ENCODE measurements at places on chromosomes 5 and 9.

DNA sequence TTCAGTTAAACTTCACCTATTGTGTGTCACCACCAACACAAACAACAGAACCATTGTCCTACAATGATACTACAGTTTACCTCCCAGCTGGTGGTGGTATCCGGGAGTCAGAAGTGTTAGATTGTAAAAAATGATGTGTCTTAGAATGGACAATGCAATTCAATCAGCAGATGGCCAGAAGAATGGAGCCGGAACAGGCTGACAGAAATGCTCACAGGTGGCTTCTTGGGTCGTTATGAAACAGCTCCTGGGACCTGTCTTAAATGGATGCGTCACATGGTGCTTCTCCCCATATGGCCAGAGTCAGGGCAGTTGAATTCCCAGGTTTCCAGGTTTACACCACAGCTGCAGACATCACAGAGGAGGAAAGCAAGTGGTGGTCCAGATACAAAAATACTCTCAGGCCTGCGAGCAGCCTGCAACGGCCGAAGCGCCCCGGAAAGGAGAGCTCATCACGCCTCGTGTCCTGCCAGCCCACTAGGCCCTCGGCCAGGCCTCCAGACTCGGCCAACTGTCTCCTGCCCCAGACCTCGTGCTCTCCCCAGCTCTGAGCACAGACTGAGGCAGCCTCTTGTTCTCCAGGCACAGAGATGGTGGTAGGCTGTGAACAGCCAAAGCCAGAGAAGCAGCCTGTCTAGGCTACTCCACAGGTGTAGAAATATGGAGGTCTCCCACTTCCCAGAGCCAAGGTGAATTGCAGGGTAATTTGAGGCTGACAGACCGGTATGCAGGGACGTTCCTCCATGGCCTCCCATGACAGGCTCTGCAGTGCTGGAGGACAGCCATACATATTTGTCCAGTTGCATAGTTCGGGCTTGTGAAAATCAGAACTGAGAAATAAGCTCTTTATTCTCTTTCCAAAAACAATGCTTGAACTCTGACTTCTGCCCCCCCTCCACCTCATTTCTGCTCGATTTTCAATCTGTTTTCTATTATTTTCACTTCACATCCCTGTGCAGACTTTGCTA is 98.5 kb upstream of the SPATA31C2 start:
- no peak for DNase-seq

DNA sequence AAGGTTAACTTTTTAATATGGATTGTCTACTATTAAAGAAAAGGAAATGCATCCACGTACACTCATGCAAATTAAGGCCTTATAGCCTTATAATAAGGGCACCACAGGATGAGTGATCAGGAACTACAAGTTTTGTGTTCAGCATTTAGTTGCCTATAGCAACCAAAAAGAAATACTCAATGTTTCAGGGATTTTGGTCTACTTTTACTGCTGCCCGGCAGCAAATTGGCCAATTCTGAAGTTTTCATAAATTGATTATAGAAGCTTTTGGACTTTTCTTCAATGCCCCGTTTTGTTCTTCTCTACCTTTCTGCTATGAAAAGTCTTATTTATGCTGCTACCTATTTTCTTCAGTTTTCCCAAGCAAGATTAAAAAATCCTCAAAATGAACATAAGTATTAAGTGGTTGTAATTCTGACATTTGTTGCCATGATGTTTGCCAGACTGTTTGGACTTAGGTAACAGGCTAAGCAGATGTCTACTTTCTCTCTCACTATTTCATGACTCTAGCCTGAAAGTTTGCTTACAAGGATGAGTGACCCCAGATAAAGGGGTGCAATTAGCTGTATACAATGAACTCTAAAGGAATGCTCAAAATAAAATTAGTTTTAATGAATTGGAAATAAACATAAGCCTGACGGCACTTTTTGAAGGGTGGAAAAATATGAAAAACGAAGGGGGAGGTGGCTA is 391.5 kb upstream of the DAB2 start:
- DNase-seq = no peak

- DNase-seq = no peak
Measured at GRCh38 chr5:81739291-81739690, 11.6 kb downstream of the SSBP2 start.

- DNase-seq = no peak
Measured at GRCh38 chr9:93129691-93130500, 4.2 kb downstream of the NINJ1 start.

DNA sequence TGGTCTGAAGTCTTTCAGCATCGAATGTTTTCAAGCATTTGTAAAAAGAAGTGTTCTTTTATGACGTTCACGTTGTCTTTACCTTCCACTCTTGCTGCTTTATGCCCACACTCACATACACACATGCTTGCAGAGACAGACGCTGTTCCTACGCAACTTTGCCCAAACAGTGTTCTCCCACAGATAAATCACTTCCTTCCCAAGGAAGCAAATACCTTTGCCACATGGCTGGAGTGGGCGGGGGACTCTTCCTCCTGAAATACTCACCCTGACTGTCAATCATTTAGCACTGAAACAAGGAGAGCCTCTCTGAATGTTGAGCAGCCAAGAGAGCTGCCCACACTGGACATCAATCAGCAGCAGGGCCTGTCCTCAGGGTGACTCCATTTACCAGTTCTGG is 22.4 kb upstream of the ASTN2 start:
- DNase-seq = no peak

DNA sequence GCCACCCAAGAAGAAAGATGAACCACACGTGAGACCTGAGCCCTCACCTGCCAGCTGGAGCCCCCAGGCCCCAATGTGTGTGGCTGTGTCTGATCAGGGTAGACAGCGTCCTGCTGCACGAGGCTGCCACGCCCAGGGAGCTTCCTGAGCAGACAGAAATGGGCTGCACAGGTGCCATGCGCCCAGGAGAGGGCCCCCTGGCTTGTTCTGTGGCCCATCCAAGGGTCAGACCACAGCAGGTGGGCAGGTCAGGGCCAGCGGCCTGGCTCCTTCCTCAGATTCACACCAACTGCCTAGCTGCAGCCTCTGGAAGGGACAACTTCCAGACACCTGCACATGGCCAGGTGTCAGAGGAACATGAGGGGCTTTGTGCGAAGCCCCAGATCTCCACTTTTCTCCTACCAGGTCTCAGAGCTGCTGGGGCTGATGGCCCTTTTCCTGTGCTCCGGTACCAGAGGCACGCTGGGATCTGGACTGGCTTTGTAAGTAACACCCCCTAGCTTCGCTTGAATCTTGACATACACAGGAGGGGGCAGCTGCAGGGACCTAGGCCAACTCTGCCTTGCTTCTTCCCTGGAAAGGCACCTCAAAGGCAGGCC is 10.8 kb downstream of the SARDH start:
- no peak for DNase-seq

GRCh38 chr5:60333005-60333571 is 366.9 kb downstream of the DEPDC1B start:
- DNase-seq = no peak

GRCh38 chr5:114948363-114948762 is 221.3 kb downstream of the TRIM36 start:
- DNase-seq = no peak

DNA sequence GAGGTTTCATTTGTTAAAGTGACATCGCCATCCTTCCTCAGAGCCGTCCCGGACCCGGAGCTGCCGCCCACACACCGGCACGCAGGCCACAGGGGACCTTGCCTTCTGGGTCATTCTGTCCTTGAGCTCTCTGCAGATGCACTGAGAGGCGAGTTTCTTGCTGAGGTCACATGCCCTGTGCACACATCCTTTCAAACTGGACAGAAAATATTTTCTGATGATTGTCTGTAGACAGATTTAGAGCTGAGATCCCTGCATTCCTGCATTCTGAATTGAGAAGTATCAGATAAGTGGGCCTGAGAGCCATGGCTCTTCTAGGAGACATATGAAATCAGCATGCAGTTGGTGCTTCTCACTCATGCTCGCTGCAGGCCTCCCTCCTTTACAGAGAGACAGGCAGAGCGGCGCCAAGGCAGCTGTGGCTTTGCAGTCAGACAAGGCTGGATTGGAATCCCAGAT is 25.4 kb downstream of the BOD1 start:
- no peak for DNase-seq

GRCh38 chr9:17637229-17637628 is 58.4 kb downstream of the SH3GL2 start:
- no peak for DNase-seq

DNA sequence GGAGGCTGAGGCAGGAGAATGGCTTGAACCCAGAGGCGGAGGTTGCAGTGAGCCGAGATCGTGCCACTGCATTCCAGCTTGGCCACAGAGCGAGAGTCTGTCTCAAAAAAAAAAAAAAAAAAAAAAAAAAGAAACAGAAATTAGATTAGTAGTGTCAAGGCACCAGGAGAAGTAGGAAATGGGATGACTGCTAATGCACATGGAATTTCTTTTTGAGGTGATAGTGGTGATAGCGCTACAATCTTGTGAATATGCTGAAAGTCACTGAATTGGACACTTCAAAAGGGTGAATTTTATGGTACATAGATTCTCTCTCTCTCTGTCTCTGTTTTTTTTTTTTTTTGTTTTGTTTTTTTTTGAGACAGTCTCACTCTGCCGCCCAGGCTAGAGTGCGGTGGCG is 42.1 kb upstream of the SUB1 start:
- DNase-seq = no peak

GRCh38 chr9:82555431-82556051 is 507.4 kb downstream of the RASEF start:
- DNase-seq = no peak

DNA sequence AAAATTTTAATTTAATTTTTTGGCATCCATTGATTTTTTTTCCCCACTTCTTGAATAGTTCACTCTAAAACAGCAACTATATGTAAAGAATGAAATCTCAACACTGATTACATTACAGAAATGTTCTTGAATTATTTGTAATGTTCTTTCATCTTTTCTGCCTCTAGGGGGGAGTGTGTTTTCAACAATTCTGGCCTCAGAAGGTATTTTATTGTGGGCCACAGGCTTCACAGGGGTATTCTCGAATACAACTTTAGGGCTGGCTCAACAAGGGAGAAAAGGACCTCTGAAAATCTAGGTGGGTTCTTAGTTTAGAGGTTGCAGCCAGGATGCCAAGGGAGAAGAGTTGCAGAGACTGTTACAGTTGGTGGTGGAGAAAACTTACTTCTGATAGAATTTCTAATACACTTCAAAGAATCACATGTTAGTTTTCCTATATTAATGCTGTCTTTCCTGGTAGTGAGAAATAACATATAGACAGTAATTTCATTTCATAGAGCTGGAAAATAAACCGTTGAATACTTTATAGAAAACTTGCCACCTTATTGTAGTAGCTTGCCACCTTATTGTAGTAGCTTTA is 3.6 kb upstream of the NPR3 start:
- no peak for DNase-seq

DNA sequence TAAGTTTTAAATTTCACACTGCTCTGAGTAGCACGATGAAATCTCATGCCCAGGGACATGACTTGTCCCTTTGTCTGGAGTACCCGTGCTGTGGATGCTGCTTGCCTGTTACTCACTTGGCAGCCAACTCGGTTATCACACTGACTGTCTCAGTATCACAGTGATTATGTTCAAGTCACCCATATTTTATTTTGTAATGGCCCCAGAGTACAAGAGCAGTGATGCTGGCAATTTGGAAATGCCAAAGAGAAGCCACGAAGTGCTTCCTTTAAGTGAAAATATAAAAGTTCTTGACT is 22.8 kb upstream of the SCGB3A2 start:
- no peak for DNase-seq

DNA sequence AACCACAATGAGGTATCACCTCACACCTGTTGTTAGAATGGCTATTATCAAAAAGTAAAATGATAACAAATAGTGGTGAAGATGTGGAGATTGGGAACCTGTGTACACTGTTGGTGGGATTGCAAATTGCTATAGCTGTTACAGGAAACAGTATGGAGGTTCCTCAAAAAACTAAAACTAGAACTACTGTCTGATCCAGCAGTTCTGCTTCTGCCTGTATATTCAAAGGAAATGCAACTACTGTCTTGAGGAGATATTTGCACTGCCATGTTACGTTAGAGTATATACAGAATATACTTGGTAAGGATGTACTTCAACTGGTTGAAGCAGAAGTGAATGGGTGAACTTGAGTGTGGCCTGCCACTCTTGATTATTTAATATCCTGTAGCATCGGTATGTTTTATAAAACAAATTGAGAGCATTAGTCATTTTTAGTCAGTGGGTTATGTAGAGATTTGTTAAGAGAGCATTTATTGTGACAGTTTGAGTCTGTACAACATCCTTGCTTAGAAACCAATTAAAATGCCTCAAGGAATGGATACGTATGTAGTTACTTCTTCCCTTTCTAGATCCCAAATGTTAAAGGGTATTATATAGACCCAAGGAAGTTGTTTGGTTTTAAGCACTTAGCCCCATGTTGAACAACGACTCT is 37.5 kb downstream of the ZCCHC7 start:
- no peak for DNase-seq

DNA sequence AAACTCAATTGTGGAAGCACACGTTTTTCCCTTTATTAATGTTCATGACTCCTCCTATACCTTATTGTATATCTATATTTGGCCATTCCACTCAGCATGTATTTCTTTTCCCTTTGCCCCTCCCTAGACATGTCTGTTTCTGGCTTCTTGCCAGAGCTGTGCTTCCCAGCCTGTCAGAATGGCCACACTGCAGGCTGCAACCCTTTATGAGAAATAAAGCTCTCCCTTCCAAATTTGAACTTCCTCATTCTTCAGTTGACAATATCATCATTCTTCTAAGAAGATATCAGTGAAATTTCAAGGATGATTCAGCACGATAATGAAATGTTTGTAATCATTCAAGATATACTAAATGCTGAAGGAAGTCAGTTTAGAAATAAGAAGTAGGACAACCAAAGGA is 107.6 kb upstream of the PRSS3 start:
- DNase-seq = no peak

- DNase-seq = no peak
Measured at GRCh38 chr9:129037767-129038098, 1.3 kb downstream of the MIGA2 start.

DNA sequence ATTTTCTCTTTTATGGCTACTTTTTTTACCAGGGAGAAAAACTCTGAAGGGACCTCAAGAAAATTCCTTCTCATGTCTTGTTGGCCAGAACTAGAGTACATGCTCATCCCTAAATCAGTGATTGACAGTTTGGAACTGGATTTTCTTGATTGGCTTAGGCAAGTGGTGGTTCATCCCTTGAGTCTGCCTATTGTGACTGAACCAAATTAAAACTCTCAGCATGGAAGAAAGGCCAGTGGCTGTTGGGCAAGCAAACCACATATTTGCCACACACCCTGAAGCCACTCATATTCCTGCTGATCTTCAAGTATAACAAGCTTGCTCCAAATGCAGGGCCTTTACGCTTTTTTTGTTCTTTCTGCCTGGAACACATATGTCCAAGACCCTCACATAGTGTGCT is 7.2 kb upstream of the HOMER1 start:
- DNase-seq = no peak
